ENCODE measurements at places on chromosomes 12 and 14.
A peak's percentile ranks its signal among the peaks of the same experiment; 100 is the strongest.

DNA sequence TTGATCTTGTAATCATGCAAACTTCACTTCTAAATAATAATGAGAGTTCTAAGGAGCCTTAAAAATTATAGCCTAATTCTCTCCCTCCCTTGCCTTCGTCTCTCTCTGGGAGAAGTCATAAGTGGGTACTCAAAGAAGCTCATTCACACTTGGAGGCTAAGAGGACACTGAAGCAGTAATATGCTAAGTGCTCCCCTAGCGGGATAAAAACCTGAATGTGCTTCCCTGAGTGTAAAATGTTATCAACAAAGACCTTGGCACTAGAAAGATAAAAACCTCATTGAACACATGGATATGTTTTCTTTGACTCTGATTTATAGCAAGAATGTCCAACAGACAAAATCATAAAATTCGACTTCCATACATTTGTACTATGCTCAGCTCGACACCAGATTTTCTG is 337.9 kb upstream of the NOVA1 start:
- DNase-seq, result peak; percentile 72

DNA sequence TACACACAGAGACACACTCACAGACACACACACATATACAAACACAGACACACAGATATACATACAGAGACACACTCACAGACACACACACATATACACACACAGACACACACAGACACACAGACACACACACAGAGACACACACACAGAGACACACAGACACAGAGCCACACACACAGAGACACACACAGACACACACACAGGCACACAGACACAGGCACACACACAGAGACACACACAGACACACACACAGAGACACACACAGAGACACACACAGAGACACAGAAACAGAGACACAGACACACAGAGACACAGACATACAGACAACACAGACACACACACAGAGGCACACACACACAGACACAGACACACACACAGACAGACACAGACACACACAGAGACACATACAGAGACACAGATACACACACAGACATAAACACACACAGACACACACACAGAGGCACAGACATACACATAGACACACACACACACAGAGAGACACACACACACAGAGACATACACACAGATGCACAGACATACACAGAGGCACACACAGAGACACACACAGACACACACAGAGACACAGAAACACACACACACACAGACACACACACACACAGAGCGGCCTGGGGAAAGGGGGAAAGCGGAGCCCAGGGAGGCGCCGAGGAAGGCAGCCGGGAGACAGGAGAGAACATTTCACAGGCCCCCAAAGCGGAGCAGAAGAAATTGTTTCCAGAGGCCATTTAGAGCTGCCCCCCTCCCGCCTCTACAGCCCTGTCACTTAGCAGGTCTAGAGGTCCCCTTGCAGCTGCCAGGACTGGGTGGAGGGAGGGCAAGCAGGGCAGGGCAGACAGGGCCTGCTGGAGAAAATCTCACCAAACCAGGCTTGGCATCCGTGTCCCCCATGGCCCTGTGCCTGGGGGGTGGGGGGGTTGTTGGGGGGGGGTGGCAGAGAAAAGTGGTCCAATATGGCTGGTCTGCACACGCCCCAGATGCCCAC is 38.9 kb downstream of the SERPINA3 start:
- DNase-seq, result no peak

DNA sequence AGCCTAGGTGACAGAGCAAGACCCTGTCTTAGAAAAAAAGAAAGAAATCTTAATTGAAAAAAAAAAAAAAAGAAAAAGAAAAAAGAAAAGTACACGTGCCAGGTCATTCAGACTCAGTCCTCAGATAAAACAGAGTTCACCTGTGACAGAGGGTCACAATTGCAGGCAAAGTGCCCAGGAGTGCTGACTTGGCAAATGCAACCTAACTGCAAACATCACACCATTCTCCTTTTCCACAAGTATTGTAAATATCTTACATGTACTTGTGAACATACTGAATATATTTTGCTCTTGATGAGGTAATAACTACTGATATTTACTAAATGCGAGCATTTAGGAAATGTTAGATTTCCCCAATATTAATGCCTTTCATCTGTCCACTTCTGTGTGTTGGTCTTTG is 9.0 kb upstream of the COL2A1 start:
- no peak for DNase-seq

DNA sequence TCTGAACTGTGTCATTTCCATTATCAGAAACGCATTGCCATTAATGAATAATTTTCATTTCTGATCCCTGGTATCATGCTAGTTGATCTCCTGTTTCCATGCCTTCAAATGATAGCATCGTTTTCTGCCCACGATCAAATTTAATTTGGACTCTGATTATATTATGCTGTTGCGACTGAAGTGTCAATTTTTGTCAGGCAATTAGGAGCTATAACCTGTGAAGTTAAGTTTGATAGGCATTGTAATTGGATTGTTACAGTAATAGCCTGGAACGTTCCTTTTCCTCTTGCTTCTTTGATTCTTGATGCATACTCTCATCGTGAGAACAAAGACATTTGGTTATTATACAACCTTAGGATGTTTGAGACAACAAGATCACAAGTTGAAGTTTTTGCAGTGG is 356.3 kb downstream of the VRK1 start:
- DNase-seq, result no peak

DNA sequence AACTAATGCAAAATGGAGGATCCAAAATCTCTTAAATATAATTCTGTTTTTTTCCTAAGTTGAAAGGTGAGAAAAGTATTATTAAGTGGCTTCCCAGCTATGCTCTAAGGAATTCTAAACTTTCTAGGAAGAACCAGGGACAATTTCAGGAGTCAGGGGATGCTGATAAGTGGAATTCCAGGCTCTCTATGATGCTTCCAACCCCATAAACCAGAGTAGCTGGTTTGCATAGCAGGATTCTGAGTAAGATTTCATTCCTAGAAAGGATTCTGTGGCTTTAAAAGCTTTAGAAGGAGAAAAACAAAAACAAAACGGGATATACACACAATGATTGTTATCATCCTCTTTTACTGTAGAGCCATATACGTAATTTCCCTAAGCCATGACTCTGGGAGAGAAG is 93.9 kb downstream of the SLC16A7 start:
- DNase-seq, result no peak

GRCh38 chr14:49036984-49037516 is 549.1 kb downstream of the RPS29 start:
- no peak for DNase-seq

DNA sequence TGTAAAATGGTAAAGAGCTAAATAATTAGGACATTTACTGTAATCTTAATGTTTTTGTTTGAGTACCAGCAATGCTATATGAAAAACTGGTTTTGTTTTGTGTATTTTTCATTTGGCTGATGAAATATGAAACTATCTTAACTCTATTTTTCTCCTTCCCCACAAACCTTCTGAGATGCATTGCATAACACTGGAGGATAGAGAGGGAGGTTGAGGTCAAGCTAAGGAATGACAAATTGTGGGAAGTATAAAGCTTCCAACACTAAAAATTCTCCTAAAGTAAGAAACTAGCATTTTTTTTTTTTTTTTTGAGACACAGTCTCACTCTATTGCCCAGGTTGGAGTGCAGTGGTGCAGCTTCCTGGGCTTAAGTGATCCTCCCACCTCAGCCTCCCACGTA is 31.5 kb upstream of the SRP54 start:
- DNase-seq, result no peak

- no peak for DNase-seq
Observed at GRCh38 chr12:64522316-64522715, 70.4 kb downstream of the TBK1 start.

GRCh38 chr14:68627868-68628604 is 164.8 kb downstream of the ZFP36L1 start:
- no peak for DNase-seq

DNA sequence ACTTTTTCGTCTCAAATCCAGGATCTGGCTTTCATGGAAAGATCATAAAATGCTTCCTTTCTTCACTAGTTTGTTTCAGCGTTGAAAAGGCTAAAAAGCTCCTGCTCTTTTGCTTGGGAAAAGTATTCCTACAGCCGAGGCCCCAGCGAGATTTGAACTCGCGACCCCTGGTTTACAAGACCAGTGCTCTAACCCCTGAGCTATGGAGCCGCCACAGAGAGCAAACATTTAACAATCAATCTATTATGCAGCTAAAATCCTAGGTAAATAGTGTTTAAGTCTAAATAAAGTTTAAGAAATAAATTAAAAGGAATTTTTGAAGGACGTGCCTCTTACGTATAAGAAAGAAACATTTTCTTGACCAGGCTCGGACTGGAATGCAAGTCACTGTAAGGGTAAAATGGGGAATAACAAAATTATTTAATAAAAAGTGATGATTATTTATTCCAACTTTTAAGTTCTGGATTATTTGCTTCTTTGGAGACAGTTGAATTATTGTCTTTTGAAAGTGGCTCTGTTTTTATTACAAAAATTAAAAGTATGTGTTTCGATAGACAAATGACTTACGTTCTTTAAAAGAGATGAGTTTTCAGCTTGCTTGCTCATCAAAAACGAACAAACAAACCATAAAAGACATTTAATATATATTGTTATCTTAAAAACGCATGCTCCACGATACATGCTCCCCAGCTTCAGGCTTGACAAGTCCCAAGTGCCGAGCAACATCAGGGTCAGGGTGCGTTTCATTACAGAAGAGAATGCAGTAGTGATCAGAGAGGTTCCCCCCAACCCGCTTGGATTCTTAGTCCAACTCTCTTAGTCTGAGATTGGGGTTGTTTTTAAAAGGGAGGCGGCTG is 10.2 kb downstream of the OR6S1 start:
- no peak for DNase-seq

DNA sequence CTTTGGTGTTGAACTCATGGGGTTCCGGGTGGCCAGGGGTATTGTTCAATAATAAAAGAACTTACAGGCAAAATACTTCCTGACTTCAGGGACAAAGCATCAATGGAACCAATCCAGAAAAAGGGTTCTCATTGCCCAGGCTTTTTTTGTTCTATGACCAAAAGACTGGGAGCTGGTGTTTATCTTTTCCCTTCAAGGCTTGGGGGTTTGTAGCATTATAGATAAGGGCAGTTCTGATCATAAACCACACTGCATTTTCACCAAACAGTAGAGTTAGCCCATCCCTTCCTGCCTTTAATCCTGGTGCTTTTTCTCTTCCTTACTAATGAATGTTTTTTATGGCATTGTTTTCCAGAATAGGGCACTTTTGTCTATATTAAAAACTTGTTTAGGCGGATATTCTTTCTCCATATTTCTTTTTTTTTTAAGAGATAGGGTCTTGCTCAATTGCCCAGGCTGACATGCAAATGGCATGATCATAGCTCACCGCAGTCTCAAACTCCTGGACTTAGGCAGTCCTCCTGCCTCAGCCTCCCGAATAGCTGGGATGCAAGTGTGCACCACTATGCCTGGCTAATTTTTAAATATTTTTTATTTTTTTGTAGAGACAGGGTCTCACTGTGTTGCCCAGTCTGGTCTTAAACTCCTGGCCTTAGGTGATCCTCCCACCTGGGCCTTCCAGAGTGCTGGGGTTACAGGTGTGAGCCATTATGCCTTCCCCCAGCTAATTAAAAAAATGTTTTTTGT is 9.7 kb downstream of the FUT8 start:
- DNase-seq, result no peak

DNA sequence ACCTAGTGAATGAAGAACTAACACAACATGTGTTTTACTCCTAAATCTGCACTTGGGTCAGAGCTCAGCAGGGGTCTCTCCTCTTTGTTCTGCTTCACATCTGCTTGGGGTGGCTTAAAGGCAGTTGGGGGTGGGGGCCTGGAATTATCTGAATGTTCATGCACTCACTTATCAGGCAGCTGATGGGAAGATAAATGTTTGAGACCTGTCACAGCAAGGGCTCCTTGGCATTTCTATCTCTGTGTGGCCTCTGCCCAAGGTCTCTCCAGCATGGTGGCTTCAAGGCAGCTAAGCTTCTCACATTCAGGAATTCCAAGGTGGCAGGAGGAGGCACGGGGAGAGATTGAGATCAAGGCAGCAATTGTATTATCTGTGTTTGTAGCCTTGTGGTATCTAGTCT is 6.4 kb upstream of the HMGA2 start:
- DNase-seq, result no peak

DNA sequence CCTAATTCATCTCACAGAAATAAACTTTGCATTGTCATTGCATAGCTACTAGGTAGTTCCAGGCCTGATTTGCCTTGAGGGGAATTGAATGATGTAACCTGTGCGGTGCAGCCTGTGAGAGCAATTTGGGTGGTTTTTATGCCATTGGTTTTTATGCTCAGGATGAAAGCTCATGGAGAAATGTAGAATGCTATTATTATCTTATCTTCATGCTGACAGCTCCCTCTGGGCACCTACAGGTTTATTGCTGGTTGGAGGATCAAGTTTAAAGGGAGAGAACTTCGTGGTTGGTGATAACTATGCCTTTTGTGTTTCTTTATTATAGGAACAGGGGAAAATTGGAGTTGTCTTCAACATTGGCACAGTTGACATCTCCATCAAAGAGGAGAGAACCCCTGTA is 547.9 kb downstream of the DIO2 start:
- DNase-seq, result no peak

DNA sequence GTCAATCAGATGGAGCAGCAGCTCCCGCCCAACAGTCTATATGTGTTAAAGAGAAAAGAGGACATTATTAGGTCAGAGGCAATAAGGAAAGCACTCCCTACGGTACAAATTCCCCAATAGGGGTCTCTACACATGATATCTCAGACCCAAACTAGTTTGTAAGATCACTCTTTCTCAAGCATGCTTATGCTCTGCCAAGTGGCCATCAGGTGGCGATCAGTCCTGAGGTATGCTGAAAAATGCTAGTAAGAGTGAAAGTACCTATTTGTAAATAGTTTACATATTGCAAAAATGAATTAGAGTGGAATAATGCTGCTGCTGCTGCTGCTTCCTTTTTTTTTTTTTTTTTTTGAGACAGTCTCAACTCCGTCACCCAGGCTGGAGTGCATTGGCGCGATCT is 61.0 kb downstream of the CPM start:
- DNase-seq, result no peak

DNA sequence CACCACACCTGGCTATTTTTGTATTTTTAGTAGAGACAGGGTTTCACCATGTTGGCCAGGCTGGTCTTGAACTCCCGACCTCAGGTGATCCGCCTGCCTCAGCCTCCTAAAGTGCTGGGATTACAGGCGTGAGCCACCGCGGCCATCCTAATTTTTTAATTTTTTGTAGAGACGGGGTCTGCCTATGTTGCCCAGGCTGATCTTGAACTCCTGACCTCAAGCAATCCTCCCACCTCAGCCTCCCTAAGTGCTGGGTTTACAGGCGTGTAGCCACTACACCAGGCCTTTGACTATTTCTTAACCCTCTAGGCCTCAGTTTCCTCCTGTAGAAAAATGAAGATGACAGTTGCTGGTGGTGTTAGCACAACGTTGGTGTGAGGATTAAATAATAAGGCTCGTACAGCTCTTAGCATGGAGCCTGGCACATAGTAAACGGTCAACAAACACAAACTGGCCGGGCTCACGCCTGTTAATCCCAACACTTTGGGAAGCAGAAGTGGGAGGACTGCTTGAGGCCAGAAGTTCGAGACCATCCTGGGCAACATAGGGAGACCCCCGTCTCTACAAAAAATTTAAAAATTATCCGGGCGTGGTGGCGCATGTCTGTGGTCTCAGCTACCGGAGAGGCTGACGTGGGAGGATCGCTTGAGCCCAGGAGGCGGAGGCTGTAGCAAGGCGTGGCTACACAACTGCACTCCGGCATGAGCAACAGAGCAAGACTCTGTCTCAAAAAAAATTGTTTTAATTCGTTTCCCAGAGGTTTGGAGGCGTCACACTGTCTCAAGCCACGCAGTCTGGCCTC is 979 bp downstream of the DDX54 start:
- no peak for DNase-seq

GRCh38 chr12:31494455-31494854 is 96.5 kb downstream of the DENND5B start:
- no peak for DNase-seq
